Stimulated activated naive CD8-positive, alpha-beta T cell treated with anti-CD3 and anti-CD28 coated beads, Interleukin-15, amount 100 ng/mL, for 72 hours (primary cell): ENCODE measurements at places on chromosomes 1 and 21.

GRCh38 chr21:46498335-46499050 is 39.8 kb downstream of the DIP2A start:
- no peak for DNase-seq

GRCh38 chr1:20903437-20903836 is 116.3 kb upstream of the HP1BP3 start:
- DNase-seq = no peak

DNA sequence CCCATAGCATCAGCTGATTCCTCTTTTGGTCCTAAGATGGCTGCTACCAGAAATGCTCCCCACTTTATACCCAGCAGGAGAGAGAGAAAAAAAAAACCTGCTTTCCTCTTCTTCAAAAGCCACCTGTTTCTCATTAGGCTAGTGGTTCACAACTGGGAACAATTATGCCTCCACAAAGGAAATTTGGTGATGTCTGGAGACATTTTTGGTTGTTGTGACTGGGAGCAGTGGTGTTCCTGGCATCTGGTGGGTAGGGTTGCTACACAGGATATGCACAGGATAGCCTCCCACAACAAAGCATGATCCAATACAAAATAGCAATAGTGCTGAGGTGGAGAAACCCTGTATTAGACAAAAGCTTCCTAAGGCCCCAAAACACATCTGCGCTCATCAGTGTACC is 38.5 kb upstream of the SGIP1 start:
- DNase-seq = no peak

DNA sequence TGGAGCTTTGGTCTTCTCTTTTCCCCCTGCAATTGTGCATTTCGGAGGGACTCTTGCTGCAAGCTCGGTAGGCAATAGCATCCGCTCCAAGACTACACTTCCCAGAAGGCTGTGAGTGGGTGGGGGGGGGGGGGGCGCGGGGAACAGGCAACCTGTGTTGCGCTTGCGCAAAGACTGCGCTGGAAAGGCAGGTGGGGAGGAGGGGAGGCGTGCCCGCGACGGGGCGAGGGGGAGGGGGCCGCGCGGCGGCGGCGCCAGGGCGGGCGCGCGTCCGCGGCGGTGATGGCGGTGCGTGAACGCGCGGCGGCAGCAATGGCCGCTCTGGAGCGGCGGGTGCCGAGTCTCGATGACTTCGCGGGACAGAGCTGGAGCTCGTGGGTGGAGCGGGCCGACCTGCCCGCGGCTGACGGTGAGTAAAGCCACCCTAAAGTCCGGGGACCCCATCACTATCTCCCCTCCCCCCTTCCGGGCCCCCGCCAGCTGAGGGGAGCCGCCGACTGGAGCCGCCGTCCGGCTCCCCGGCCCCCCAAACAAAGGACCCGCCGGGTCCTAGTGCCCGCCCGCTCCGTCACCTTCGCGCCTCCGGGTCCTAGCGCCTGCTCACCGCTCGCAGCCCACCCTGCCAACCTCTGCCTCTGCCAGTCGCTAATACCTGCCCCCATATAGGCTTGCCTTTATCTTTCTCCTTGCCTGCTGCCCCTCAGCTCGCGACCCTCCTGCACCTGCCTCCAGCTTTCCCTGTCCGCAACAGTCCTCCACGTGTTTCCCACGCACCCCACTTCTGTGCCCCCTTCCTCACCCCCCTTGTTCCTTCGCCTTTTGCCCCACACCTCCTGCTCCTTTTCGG is at the start of gene ATXN7L2:
Gene ATXN7L2 (plus strand): TSS at position 234 of the 847 bp plus-strand sequence. CDS start 49 bp downstream, at position 283.
- peak; percentile 91 for DNase-seq

DNA sequence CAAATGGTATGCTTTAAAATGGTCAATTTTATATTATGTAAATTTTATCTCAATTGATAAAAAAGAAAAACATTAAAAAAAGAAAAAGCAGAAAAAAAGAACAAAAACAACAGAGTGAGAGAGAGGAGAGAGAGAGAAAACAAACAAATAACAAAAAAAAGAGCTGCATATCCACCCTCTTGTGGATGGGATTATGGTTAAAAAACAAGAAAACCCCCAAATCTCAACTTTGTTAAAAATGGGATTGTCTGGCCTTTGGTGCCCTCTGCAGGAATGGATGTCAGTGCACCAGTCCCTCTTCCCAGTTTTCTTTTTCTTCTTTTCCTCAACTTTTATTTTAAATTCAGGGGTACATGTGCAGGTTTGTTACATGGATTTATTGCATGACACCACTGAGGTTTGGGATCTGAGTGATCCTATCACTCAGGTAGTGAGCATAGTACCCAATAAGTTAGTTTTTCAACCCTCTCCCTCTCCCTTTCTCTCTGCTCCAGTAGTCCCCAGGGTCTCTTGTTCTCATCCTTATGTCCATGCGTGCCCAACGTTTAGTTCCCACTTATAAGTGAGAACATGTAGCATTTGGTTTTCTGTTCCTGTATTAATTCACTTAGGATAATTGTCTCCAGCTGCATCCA is 28.1 kb downstream of the RNF187 start:
- DNase-seq = no peak

- peak; percentile 40 for DNase-seq
These were observed 229.2 kb upstream of the CAMK1G start for GRCh38 chr1:209354111-209354839.

DNA sequence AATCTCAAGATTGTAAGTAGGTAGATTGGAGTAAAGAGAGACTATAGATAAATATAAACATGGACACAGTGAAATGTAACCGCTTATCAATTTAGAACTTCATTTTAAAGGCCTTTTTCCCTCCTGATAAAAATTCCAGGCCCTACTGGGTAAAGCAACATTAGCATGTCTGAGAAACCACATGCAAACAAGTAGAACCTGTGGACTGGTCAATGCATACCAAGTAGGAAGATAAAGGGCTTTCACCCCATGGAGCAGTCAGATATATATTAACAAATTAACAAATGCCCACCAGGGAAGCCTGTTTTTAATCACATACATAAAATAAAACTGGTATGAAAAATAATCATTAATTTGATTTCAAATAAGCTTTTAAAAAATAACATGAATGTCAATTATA is 8.1 kb downstream of the DPH5 start:
- no peak for DNase-seq

DNA sequence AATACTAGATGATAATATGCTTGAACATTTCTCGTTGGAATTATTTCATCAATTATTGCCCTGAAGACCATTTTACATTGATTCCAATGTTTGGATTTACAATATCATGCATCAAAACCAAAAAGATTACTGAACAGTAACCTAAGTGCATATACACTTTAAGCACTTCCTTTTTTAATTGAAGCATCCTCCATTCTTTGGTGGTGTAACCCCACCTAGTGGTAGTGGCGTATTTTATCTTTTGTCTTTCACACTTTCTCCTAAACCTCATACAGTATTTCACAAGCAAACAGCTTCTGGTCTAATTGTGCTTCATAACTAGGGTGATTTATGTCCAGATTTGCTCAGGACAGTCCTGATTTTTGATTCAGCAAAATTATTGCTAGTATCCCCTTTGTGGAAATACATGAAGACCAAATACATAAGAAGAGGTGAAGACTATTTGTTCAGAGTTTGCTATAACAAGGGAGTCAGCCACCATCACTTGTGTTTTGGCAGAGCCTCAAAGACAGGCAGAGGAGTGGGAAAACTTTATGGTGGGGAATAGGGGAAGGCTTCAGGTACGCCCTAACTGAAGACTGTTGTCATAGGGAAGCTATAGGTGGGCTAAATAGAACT is 3.4 kb upstream of the NVL start:
- no peak for DNase-seq
